ENCODE measurements at places on chromosomes 12 and 14.

DNA sequence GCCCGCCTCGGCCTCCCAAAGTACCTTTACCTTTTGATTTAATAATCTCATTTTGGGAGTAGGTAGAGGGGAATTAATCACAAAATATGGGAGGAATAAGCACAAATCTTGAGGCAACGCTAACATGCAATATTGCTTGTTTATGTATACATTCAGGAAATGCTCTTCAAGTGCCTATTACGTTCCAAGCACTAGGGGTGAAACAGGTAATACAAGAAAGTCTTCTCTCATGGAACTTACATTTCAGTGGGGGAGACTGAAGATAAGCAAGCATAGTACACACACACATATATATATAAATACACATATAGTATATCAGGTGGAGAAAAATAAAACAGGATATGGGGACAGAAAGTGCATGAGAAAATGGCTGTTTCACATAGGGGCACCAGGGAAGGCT lies 19.0 kb upstream of the ERC1 start:
- DNase-seq, result no peak

DNA sequence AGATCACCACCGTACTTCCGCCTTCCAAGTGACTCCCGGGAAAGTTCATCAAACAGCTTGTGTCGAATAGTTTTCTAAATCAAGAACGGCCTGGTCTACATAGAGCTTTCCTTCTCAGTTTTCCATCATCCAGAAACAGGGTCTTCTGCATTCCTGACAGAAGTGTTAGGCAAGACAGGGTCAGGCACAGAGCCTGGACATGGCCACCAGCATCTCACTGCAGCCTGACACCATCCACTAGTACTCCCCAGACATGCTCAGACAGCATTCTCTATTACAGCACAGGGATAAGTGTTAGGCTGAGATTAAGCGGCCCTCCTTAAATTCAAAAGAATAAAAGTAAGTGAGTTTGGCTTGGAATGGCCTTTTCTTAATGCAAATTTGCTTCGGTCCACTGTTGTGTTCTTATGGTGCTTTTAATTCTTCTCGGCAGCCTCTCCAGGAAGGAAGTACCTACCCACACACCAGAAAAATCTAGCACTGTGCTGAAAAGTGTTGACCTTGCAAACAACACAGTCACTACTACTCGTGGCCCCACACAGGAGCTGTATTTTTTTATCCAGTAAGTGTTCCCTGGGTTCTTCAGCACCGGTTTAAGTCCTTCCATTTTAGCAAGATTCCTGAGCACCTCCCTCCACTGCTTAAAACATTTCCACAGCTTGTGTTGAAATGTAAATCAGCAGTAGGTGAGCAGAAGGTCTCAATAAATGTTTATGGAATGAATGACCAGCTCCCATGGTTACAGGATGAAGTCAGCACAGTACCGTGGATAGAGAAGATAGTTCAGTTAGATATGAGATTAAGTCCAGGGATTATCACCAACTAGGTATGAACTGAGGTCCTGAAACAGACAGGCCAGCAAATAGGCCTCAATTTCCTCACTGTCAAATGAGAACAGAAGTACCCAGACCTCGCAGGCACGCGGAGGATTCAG lies 44.1 kb downstream of the SETD3 start:
- DNase-seq, result no peak

GRCh38 chr12:131066207-131066885 lies 112.6 kb downstream of the ADGRD1 start:
- DNase-seq, result no peak

DNA sequence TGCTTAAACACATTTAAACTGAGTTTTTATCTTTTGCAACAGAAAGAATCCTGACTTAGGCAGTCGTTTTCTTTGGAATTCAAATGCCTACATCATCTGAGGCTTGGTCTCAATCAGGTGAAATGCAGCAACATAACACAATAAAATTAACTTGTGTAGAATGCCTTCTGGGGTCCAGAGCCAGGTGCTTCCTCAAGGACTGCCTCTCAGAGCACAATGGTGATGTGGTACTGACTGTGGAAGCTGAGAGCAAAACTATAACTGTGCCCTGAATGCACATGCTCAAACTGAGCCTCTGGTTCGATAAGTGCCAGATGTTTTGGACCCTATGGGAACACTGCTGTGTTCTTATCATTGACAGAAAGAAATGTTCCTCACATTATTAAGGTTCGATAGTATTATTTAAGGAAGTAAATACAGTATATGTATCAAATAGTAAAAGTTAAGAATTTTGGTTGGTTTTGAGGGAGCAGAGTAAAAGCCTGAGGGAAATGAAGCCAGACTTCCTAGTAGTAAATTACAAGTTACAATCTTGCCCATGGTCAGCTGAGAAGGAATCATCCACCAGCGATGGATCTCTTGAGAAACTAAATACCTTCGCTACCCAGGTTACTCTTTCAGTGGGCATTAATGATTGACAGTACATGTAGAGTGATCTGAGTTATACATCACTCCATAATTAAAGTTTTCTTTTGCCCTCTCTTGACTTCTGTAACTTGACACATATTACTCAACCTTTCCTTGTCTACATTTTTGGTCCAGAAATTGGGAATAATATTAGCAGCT lies 122.9 kb upstream of the ATP2B1 start:
- no peak for DNase-seq

GRCh38 chr14:50926851-50927386 lies 17.4 kb downstream of the PYGL start:
- DNase-seq, result no peak

DNA sequence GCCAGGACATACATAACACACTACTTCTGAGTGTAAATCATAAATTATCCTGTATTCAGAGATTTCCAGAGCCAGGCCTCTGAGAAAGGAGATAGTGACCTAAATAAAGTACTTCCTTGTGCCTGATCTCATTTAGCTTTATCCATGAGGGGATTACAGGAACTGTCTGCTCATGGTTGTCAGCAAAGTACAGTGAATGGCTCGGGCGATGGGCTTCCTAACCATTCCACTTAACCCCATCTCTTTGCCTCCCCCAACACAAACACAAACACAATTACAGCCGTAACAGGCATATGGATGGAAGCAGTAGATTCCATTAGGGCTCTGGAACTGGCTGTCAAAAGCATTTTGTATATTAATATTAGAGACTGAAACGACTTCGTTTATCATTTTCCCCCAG lies 206.7 kb upstream of the CPNE8 start:
- no peak for DNase-seq

DNA sequence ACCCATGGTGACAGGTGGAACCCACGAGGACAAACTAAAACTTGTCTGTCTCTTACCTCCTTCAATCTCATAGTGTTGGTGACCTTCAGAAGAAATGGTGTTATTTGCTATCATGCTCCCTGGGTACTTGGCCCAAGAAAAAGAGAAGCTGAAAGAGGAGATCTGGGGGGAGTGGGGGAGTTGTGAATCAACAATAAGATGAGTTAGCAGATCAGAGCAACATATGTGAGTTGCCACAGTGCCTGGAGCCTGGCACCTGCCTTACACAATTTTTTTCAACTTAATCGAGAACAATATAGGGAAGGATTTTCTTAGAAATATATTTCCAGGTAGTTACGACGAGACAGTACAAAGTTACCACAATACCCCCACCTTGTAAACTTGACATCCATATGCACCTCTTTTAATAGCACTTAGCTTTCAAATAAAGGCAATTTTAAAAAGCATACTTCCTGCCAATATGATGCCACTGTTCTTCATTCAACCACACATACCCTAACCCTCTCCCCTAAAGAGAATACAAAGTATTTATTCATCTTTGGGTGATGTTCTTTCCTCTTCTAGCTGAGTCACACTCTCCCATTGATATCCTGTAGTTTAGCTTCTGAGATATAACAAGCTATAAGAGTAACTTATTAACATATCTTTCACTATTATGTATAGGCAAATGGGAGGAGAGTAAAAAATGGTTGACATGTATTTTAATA lies 424.1 kb upstream of the OR4E1 start:
- DNase-seq, result no peak

GRCh38 chr14:21796916-21797315 lies 123.3 kb upstream of the OR4E1 start:
- no peak for DNase-seq

GRCh38 chr14:50607181-50607580 lies 47.2 kb downstream of the ATL1 start:
- DNase-seq, result no peak

DNA sequence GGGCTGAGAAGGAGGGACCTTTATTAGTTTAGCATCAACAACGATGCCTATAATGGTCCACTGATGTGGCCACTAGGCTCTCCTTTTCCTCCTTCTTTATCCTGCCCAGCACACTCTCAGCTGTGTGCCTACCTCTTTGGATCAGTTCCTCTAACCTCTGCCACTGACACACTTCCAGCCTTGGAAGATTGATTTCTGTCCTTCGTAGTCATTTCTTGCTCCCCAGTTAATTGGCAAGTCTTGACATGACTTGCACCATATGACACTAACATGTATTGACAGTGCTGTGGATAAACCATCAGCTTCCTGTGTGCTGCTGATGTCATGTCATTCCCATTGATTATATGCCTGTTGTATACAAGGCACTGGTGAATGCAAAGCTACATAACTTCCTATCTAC lies 90.2 kb upstream of the PLEKHG7 start:
- DNase-seq, result no peak

GRCh38 chr14:58659846-58660245 lies 22.1 kb downstream of the DACT1 start:
- no peak for DNase-seq

DNA sequence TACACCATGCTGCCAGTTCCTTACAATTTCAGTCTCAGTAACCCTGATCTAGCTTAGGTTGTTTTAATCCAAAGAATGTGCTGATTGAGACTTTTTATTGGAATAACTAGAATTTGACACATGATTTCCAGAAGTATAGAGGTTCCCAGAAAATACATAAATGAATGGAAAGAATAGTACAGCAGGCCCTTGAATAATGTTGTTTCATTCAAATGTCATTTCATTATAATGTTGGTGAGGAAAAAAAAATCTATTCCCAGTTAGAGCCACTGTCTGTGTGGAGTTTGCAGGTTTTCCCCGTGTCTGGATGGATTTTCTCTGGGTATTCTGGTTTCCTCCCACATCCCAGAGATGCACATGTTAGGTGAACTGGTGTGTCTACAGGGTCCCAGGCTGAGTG lies 273.5 kb upstream of the GARIN6 start:
- no peak for DNase-seq

DNA sequence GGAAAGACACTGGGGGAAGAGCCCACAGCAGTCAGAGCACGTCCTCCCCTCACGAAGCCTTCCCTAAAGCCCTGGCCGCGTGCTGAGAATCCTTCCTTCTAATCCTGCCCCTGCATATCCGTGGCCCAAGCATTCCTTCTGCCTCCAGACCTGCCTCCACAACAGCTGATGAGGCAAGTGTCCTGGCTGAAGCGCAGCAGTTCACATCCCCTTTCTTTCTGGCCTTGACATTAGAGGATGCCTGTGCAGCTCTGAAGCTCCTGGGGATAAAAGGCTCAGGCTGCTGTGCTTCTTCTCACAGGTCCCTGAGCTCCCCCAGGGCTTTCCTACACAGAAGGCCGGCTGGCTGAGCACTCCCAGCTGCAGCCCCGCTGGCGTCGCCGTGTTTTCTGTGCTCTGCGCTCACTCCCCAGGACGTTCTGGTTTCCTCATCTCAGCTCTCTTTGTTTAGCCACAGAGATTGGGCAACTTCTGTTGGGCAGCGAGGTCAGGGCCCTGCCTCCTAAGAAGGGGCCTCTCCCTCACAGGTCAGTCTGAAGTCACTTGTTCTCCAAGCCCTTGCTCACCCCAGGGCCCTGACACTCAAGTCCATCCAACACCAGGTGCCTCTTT lies 45.8 kb downstream of the NINJ2 start:
- no peak for DNase-seq

GRCh38 chr14:100199240-100199860 lies 39.6 kb upstream of the YY1 start:
- no peak for DNase-seq

- no peak for DNase-seq
Measured at GRCh38 chr12:105279460-105280056, 43.6 kb upstream of the APPL2 start.

DNA sequence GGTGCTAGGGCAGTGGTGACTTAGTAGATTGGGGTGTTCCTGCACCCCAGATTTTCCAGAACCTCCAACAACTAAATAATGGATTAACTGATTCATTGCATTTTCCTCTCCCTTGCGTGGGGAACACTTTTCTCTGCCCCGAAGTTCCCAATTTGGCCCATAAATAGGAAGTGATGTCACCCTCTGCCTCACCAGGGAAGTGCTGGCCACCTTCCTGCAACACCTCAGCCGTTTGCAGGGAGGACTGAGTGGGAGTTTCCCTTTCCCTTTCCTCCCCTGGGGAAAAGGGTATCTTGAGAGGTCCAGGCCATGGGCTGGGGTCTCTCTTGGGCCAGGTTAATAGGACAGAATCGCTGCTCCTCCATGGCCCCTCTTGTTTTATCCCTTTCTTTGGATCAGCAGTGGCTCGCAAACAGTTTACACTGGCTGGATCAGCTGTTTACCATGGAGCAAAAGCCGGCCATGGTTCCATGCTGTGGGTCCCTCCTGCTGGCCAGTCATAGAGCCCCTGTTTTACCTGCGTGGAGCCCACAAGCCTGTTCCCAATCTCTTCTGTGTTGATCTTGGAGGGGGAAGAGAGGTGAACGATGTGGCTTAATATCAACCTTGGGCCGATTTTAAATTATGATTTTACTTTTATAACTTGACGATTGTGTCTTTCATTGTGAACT lies 91.6 kb upstream of the VRK1 start:
- DNase-seq, result no peak

GRCh38 chr12:5964913-5965900 lies 20.1 kb upstream of the ANO2 start:
- no peak for DNase-seq

- no peak for DNase-seq
Measured at GRCh38 chr14:61482348-61483206, 161.2 kb downstream of the PRKCH start.

All from mesothelial cell of epicardium (in vitro differentiated cells).